ENCODE measurements at places on chromosomes 13 and 19.

GRCh38 chr13:72462726-72463125 lies 264.7 kb downstream of the MZT1 start:
- no peak for DNase-seq

DNA sequence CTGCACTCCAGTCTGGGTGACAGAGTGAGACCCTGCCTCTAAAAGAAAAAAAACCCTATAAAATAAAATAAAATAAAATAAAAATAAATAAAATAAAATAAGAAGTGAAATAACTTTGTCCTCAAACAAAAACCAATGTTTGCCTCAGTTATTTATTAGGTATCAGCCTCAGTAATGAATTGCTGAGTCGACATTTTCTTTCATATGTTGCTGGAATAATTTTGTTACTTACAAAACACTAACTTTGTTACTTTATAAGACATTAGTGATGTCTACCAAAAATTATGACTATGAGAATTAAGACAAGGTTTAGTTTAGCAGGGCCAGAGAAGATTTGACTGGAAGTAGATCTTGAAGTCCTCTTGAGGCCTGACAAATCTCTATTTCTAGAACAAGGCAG lies 2074.5 kb upstream of the PCDH20 start:
- no peak for DNase-seq

DNA sequence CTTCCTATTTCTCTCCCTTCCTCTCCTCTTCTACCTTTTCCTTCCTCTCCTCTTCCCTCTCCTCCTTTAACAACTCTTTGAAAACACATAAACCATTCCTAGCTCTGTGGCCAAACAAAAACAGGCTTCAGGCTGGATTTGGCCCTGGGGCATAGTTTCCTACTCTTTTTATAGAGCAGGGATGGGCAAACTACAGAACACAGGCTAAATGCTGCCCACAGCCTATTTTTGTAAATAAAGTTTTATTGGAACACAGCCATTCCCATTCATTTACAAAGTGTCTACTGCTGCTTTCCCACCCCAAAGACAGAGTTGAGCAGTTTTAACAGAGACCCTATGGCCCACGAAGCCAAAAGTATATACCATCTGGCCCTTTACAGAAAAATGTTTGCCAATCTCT lies 35.4 kb downstream of the LHFPL6 start:
- no peak for DNase-seq

GRCh38 chr13:42373048-42373812 lies 101.3 kb downstream of the AKAP11 start:
- no peak for DNase-seq

DNA sequence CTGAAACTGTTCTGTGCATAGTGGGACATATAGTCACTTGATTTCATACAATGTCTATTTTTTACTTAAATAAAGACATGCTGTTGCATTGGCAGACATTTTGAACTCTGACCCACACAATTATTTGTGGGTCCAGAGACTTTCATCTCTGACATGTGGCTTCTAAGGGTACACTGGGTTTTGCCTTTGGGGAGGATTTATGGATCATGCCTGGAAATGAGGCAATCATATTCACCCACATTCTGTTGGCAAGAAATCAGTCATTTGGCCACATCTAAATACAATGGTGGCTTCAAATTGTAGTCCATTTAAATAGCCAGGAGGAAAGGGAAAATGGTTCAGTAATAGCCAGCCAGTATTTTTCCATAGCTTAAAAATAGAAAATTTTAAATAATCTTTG lies 238.3 kb upstream of the KLF12 start:
- DNase-seq, result no peak

GRCh38 chr13:27551562-27551961 lies 68.8 kb downstream of the LNX2 start:
- no peak for DNase-seq

DNA sequence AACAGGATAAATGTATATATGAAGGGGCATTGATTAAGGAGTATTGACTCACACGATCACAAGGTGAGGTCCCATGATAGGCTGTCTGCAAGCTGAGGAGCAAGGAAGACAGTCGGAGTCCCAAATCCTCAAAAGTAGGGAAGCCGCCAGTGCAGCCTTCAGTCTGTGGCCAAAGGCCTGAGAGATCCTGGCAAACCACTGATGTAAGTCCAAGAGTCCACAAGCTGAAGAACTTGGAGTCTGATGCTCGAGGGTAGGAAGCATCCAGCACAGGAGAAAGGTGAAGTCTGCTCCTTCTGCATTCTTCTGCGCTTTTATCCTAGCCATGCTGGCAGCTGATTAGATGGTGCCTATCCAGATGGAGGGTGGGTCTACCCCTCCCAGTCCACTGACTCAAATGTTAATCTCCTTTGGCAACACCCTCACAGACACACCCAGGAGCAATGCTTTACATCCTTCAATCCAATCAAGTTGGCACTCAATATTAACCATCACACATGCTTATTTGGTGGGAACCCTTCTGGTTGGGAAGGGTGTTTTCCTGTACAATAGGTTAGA lies 55.1 kb downstream of the SLAIN1 start:
- no peak for DNase-seq

DNA sequence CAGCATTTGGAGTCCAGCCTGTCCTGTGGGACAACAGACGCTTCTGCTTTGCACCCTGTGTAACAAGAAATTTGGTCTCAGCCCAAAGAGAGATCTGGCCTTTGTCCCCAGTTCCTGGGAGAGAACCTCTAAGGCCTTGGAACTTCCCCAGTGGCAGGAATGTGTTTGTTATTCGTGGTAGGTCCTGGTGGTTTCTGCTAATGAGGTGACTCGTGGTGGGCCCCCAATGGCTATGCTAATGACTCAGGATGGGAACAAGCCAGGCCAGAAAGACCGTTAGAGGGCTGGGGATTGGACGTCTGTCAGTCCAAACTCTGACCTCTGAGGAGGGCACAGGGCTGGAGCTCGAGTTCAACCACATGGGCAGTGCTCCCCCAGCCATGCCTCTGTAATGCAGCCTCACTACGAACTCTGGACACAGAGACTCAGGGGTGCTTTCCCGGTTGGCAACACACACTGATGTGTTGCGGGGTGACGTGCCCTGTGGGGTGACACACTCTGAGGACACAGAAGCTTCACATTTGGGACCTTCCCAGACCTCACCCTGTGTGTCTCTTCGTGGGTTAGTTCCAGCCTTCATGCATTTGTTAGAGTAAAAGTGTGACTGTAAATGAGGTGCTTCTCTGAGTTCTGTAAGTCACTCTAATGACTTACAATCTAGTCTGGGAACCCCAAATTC lies 38.9 kb downstream of the TEX29 start:
- no peak for DNase-seq

GRCh38 chr13:100301418-100301817 lies 212.5 kb downstream of the PCCA start:
- DNase-seq, result no peak

DNA sequence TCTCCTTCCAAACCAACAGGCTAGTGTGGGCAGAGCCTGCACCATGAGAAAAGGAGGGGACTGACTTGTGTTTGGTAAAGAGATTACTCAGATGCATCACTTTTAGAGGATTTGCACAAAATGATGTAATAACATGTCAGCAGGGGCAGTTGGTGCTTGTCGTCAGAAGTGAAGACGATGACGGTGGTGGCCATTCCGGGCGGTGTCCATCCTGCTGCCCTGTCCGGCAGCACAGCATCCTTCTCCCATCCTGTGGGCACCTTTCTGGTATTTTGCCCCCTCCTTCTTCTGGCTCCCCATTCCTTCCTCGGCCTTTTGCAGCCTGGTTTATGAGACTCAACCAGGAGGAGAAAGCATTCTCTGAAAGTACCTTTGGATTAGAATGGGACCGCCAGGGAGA lies 160.1 kb downstream of the TEX29 start:
- no peak for DNase-seq

DNA sequence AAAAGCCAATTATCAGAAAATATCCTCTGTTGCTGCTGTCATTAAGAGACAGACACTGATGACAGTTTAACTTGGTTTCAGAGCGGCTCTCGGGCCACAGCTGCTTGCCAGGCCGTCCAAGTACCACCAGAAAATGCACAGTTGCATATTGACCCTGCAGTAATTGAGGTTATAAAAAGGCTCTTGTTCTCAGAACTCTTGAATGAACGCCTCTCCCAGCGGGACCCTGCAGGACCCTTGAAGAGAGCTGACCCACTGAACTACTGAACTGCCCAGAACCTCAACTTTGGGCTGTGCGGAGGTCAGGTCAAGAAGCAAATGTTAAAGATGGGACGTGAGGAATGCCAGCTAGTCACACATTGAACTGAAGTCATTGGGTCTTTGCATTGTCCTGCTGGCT lies 1559.0 kb upstream of the SLC10A2 start:
- DNase-seq, result no peak

DNA sequence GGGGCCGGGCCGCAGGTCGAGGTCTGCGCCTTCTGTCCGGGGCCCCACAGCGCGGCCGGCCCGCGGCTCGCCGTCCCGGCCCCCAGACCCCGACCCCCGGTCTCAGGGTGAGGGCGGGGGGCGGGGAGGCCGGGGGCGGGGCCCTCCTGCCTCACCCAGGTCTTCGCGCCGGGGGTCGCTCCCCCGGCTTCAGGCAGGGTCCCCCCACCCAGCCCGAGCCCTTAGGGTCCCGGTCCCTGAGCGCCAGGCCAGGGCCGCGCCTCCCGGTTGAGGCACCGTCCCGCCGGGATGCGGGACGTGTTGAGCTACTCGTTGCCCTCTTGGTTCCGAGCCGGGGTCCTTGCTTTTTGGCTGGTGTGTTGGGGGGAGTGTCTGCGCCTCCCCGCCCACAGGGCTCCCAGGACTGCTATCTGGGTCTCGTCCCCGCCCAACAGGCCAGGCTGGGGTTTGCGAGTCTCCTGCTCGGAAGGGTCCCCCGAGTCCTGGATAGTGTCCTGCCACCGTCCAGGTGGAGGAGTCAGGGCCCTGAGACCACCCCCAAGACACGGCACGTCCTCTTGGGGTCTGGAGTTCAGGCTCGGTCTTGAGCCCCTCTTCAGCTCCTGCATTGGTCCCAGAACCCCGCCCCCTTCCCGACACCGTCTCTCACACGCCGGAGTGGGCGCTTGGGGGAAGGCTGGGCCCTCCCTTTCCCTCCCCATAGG lies 452 bp downstream of the PIAS4 start:
- DNase-seq, result peak; percentile 30

- DNase-seq, result peak; percentile 37
These were observed 707.8 kb upstream of the PCDH20 start for GRCh38 chr13:62123409-62123808.

DNA sequence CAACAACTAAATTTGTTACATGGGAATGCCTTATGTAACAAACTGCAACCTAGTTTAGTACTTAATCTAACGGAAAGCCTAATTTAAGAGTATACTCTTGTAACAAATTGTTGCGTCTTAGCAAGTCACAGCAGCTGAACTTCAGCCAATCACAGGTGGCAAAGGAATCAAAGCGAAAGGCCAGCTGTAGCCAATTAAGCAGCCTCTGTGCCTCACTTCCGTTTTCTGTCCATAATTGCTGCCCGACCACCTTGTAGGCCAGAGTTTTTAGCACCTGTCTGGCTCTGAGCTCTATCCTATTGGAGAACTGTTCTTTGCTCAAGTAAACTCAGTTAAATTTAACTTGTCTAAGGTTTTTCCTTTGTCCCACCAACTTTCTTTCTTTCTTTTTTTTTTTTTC lies 18.1 kb upstream of the HSPH1 start:
- DNase-seq, result no peak

DNA sequence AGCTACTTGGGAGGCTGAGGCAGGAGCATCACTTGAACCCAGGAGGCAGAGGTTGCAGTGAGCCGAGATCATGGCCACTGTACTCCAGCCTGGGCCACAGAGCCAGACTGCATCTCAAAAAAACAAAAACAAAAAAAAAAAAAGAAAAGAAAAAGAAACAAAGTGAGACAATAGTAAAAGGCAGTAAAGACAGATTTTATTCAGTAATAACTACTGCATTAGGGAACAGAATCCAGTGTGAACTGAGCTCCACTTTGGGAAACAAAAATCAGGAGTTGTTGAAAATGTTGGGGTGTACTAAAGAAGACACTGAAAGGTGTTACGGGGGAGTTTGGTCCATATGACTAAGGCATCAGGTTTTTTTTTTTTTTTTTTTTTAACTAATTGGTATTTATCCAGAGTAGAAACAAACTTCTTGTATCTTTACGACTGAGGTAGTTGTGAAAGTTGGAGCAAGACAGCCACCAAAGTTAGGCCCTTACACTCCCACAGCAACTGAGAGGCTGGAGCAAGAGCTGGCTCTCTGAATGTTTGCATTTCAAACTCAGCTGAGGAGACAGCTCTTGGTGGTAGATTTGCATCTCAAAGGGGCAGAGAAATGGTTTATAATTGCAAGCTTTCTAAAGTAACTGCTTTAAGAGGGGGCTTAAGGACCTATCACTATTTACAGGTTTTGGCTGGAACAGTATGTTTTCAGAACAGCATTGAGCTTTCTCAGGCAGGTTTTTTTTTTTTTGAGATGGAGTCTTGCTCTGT lies 24.2 kb downstream of the ZNF607 start:
- no peak for DNase-seq

DNA sequence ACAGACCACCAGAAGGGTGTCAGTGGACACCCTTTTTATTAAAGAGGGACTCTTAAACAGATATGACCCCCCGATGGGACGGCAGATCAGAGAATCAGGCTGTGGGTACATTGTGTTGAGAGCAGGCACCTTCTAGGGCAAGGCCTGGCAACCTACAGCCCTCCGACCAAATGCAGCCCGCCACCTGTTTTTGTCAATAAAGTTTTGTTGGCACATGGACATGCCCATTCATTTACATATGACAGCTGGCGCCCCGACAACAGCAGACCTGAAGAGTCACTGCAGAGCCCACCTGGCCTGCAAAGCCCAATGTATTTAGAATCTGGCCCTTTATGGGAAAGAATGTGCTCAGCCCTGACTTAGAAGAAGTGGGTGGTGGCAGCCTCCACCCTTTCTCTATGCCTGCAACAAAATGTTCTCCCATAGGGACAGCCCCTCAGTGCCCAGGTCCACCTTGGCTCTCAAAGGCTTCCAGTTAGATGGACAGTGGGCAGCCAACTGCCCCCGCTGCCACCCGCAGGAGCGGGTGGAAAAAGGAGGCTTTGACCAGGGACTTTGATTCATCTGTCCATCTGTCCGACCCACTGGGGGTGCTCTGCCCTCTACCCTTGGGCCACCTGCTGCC lies 184.9 kb downstream of the PTPRS start:
- DNase-seq, result no peak

GRCh38 chr13:63110466-63110865 lies 1694.8 kb upstream of the PCDH20 start:
- no peak for DNase-seq

DNA sequence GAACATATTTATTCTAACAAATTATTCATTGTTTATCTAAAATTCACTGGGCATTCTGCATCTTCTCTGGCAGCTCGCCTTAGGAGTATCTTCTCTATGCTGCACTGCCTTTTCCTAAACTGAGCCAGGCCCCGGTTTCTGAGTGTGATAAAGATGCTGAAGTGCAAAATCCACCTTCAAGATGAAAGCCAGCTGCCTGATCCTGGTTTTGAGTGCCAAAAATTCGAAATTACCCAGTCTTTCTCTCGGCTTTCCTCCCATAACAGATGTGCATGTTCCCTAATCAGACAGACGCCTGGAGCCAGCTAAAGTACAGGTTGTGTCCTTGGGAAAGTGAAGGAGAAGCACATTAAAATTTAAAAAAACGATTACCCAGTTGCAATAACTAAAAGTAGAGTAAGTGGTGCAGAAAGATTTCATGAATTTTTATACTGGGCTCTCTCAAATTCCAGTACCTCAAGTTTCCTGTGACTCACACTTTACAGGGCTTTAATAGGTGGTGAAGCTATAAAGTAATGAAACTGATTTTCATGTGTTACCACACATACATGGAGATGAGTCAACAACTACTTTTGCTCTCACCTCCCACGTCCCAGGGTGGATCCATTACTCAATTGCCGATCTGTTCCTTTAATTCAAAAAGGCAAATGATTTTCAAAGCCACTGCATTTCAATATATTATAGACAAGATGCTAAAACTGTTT lies 65.0 kb upstream of the GTF2F2 start:
- peak; percentile 90 for DNase-seq

- peak; percentile 22 for DNase-seq
These were observed 9.8 kb upstream of the DACT3 start for GRCh38 chr19:46670813-46671212.
